Lung (tissue), 17 donors: ENCODE measurements at places on chromosomes 16 and 17.
A peak's percentile ranks its signal among the peaks of the same experiment; 100 is the strongest.

DNA sequence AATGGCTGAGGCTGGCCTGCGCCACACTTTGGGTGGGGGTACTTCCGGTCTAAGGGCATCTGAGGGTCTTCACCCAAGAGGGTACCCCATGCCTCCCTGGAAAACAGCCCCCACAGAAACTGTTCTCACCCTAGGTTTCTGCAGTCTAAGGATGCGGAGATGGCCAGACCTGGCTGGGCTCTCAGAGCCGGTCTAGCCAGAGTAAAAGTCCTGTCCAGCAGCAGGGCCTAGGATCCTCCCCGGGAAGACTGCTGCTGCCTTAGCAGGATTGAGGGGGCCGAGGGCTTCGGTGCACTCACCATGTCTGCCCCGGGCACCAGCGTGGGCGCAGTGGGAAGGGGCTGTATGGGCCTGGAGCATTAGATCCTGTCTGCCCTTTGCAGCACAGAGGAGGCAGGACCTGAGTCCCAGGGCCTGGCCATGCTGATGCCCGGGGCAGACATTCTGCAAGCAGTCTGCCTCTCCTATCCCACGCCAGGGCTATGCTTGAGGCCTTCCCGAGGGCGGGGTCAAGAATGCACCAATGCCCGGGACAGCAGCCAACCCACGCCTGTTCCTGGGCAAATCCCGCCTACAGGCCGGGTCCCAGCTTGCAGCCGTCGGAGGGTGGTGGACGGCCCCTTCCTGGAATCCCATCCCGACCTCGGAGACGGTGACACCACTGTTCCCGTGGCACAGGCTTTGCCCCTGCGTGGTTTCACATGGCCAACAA is 54.7 kb downstream of the CBFA2T3 start:
- DNase-seq: peak; percentile 83

GRCh38 chr17:8277317-8277716 is 11.2 kb upstream of the RANGRF start:
- DNase-seq: no peak

DNA sequence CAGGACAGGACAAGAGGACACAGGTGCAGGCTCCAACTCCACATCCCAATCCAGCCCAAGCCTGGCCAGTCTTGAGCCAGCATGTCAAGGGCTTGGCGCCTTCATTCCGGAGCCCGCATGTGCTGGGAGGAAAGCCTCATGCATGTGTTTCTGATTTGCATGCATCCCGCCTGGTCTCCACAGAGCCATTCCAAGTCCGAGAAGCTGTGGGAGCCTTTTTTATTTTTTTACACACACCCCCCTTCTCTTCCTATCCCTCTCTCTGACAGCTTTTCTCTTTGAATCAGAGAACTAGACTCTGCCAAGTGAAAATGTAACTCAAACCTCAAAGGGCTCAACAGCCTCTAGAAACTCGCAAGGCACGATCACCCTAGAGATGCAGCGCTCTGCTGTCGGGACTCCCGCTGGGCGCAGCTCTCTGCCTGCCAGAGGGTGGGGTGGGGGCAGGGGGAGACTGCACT is 45.1 kb downstream of the NOG start:
- peak; percentile 30 for DNase-seq

DNA sequence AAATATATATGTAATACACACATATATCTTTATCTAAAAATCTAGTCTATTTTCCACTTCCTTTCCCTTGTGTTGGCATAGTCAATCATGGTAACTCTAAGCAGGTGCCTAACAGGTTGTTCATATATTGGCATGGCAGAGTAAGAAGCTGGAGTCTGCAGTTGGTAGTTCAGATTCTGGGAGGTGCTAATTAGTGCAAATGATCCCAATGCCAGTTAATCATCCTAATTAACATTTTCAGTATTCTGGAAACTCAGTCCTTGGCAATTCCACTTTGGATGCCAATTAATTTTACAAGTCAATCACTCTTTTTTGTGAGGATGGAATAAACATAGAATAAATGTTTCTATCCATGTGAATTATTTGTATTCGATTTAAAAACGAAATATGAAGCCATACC is 863.7 kb upstream of the SOX9 start:
- no peak for DNase-seq

GRCh38 chr16:87295661-87296531 is 21.3 kb downstream of the C16orf95 start:
- no peak for DNase-seq

GRCh38 chr17:45301674-45302073 is 15.1 kb downstream of the MAP3K14 start:
- DNase-seq: no peak

GRCh38 chr16:72821185-72821950 is 226.6 kb downstream of the ZFHX3 start:
- peak; percentile 56 for DNase-seq

DNA sequence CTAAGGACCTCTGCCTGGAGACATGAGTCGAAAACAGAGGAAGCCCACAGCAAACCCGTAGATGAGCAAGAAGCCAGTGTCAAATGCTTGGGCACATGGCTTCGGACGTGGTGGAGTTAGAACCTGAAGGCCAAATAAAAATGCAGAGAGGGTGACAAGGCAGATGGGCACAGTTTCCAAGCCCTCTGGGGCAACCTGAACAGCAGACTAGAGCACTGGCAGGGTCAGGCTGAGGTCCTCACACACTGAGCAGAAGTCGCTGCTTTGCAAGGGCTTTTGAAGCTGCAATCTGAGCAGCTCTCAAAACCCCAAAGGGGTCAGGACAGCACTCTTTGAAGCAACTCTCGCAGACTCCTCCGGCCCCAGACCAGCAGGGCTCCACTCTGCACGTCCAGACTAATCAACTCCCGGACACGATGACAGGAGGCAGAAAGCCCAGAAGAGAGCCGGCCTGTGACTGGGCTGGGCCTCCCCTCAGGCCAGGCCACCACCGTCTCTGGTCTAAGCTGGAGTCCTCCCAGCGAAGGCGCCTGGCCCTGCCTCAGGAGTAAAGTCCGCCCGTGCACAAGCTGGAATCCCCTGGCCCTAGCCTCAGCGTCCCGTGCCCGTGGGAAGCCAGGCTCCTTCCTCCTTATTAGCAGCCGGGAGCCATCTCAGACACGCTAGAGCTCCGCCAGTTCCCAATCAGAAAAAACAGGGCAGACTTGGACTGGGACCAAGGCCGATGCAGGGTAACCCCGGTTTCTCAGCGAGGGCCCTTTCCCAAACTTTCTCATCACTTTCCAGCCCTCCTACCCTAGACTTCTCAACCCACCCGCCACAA is 924 bp downstream of the SMARCD2 start:
- peak; percentile 90 for DNase-seq

- no peak for DNase-seq
These were observed 25.1 kb downstream of the ABR start for GRCh38 chr17:1154704-1155103.

- DNase-seq: no peak
These were observed 27.1 kb upstream of the CIITA start for GRCh38 chr16:10849736-10850477.

- peak; percentile 13 for DNase-seq
These were observed 5.2 kb downstream of the CCDC154 start for GRCh38 chr16:1439058-1439698.

DNA sequence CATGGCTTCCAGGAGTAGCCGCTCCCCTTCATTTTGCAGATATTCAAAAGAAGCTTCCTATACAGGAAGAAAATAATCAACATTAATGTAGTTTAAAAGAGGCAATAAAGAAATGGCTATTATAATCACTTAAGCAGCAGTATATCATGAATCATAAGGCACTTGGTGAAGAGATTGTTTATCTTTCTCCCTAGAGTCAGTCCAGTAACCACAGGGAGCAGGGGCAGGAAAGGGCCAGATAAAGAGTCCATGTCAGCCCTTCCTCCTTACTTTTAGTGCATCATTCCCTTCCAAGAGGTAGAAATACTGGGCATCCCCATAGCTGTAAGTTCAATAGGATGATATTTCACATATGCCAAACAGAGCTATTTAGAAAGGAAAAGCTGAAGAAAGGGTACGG is 184.6 kb upstream of the C17orf78 start:
- no peak for DNase-seq

DNA sequence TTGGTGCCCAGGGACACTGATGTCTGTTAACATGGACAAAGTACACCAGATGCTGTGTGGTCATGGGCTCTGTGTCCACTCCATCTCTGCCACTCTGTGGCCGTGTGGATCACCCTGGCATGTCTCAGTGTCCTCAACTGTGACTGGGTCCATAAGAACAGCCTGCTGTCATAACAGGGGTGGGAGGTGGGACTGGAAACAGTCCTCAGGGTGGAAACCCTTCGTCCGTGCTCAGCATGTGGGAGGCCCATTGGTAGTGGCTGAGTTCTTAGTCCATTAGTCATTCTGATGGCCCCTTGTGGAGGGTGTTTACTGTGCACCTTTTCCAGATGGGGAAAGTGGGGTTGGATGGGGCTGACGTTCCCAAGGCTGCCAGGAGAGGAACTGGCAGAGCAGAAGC is 12.8 kb downstream of the FLYWCH2 start:
- DNase-seq: no peak

DNA sequence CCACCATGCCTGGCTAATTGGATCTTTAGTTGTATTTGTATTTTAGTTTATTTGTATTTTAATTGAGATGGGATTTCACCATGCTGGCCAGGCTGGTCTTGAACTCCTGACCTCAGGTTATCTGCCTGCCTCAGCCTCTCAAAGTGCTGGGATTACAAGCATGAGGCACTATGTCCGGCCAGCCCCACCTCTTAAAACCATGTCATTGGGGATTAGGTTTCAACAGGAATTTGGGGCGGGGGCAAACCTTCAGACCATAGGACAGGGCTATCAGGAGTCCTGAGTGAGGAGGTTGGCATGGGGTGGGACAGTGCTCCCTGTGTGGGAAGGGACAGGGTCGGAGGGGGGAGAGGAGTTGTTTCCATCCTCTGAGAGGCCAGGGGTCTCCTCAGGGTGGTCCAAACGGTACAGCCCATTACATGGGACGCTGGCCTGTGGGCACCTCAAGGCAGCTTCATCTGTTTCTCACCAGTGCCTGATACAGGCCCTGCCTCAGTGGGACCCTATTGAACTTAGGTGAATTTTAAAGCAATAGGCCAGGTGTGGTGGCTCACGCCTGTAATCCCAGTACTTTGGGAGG is 21.6 kb downstream of the GAA start:
- DNase-seq: no peak

- no peak for DNase-seq
These were observed 10.8 kb upstream of the CRYBA1 start for GRCh38 chr17:29235904-29236303.

DNA sequence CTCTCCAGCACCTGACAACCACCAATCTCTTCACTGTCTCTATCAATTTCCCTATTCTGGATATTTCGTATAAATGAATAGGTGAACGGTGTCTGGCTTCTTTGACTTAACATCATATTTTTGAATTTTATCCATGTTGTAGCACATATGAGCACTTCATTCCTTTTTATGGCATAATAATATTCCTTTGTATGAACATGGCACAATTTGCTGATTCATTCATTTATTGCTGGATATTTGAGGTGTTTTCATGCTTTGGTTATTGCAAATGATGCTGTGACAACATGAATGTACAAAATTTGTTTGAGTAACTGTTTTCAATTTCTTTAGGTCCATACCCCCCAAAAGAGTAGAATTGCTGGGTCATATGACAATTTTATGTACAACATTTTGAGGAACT is 12.0 kb downstream of the CCDC182 start:
- no peak for DNase-seq

- DNase-seq: no peak
These were observed 48.9 kb downstream of the SMPD3 start for GRCh38 chr16:68399456-68399855.

DNA sequence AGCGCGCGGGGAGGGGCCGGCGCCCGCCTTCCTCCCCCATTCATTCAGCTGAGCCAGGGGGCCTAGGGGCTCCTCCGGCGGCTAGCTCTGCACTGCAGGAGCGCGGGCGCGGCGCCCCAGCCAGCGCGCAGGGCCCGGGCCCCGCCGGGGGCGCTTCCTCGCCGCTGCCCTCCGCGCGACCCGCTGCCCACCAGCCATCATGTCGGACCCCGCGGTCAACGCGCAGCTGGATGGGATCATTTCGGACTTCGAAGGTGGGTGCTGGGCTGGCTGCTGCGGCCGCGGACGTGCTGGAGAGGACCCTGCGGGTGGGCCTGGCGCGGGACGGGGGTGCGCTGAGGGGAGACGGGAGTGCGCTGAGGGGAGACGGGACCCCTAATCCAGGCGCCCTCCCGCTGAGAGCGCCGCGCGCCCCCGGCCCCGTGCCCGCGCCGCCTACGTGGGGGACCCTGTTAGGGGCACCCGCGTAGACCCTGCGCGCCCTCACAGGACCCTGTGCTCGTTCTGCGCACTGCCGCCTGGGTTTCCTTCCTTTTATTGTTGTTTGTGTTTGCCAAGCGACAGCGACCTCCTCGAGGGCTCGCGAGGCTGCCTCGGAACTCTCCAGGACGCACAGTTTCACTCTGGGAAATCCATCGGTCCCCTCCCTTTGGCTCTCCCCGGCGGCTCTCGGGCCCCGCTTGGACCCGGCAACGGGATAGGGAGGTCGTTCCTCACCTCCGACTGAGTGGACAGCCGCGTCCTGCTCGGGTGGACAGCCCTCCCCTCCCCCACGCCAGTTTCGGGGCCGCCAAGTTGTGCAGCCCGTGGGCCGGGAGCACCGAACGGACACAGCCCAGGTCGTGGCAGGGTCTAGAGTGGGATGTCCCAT is 232.8 kb downstream of the SEC14L1 start:
- peak; percentile 68 for DNase-seq

DNA sequence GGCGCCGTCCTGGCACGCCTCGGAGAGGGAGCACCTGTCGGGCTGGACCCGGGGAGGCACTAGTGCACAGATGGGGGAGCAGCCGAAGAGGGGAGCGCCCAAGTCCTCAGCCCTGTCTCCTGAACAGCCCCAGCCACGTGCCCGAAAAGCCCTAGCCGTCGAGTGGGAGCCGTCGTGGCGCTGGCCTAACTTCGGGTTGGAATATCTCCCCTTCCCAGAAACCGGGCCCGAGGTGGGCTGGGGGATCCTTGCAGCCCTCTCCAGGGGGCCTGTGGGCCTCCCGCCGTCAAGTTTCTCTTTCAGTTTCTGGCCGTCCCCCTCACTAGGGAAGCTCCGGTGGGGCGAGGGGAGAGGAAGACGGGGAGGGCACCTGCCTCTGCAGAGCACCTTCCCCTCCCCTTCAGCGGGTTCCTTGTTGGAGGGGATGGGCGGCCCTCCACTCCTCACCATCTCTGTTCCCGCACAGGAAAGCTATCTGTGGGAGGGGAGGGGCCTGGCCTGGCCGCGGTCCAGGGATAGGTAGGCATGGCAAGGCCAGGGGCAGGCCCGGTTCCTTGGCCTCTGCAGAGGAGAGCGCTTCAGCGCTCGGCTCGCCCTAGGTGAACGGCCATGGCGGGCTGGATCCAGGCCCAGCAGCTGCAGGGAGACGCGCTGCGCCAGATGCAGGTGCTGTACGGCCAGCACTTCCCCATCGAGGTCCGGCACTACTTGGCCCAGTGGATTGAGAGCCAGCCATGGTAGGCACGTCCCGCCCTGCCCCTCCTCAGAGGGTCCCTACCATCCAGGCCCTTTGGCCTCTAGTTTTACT is 709 bp downstream of the STAT5A start:
- no peak for DNase-seq

DNA sequence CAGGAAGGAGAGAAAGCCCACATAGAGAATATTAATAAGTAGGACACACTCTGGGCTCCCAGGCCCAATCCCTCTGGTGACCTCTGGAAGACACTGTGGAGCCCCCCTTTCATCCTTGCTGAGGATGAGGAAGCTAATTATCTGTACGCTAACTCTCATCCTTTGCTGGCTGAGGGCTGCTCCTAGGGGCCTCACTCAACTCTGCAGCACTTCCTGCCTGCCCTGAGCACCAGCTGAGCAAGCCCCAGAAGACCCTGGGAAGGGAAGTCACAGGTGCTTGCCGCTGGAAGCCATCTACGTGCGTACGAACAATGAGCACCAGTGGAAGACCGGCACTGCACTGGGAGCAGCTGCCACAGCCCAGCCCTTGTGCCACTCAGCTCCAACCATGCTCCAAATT is 145.8 kb upstream of the CDH5 start:
- peak; percentile 26 for DNase-seq

GRCh38 chr17:36722121-36722902 is 120.9 kb downstream of the MRM1 start:
- peak; percentile 80 for DNase-seq
